Head of caudate nucleus (tissue), 42 donors: ENCODE measurements at places on chromosomes 5 and 9.

- no peak for DNase-seq
Measured at GRCh38 chr9:72477930-72478518, 43.4 kb upstream of the TMC1 start.

DNA sequence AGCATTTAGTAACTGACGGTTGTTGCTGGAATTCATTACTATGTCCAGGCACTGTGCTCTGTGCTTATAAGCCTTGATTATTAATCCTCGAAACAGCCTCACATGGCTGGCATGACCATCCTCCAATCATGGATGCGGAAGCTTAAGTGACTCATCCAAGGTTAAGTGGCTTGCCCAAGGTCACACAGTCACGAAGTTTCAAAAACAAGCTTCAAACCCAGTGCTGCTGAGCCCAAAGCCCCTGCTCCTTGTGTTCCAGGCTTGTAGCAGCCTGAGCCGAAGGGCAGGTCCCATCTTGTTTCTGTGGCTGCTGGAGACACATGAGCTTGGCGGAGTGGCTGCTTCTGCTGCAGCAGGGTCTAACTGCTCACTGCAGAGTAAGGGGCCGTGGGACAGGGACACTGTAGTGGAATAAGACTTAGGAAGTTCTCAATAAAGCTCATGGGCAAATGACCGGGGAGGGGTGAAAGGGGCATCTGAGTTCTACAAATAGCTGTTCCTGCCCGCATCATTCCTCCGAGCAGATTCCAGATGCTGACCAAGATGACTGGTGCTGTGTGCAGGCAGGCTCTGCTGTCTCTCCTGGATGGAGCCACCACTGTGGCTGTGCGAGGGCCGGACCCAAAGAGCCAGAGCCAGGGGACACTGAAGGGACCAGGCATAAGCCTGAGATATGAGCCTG is 32.4 kb downstream of the WHRN start:
- no peak for DNase-seq

DNA sequence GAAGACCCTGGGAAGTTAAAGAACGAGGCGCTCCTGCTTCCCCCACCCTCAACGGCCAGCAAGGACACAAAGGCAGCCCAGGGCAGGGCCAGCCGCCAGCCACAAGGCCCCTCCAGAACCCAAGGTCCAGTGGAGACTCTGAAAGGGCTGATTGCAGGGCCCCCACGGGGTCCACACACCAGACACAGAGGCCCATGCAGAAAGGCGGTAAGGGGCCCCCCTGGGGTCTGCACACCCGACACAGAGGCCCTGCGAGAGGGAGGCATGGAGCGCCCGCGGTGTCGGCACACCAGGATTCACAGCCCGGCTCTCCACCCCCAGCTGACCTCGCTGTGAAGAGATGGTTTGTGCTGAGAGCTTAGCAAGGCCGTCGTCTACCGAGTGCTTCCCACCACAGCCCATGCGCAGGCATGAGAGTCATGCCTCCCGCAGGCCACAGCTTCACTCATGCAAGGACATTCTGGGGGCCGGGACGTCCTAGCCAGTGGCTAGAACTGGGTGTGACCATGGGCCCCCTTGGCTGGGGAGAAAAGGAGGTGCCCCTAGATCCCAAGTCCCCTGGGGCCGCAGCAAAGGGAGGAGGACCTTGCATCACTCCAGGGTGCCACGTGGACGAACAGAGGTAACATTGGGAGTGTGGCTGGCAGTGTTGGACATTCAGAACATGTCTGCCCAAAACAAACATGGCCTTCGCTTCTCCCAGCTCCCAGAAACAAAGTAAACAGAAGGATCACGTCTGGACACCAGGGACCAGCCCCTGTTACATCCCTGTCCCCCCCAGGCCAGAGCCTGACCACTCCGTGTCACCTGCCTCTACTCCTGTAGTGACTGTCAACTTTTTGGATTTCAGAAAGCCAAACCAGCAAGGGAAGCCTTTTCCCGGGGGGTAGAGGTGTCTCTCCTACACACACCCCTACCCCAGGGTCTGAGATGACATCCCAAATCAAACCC is 9.8 kb downstream of the BRD3 start:
- DNase-seq, result no peak

GRCh38 chr9:77588271-77588937 is 59.7 kb downstream of the GNA14 start:
- DNase-seq, result peak; percentile 2
